ENCODE measurements at places on chromosomes 6 and 20.

DNA sequence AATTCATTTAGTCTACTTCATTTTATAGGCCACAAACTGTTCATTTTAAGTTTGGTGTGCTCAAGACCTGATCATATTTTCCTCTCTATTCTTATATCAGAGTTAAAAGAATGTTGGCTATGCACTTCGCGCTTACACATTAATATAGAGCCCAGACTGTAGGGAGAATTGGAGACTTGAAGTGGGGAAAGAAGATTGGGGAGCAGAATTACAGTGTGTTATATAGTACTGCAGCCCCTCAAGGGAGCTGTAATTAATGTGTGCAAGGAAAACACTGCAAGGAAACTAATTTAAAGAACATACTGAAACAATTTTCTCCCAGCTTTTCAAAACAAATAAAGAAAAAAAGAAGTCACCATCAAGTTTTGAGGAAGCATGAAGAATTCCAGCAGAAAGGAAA lies 572.7 kb upstream of the FLRT3 start:
- DNase-seq, result no peak

GRCh38 chr20:63230800-63231268 lies 4.9 kb upstream of the BIRC7 start:
- no peak for DNase-seq

GRCh38 chr6:124924333-124924759 lies 37.9 kb upstream of the RNF217 start:
- DNase-seq, result no peak

- DNase-seq, result no peak
Measured at GRCh38 chr6:154367839-154368695, 11.5 kb upstream of the IPCEF1 start.

- peak; percentile 86 for DNase-seq
Measured at GRCh38 chr20:36835453-36836198, 40.3 kb upstream of the TLDC2 start.

All from fibroblast of skin of left quadriceps (primary cell).